ENCODE measurements at places on chromosomes 2 and 18.

- no peak for DNase-seq
These were observed 721.9 kb downstream of the METTL4 start for GRCh38 chr18:1849386-1849785.

DNA sequence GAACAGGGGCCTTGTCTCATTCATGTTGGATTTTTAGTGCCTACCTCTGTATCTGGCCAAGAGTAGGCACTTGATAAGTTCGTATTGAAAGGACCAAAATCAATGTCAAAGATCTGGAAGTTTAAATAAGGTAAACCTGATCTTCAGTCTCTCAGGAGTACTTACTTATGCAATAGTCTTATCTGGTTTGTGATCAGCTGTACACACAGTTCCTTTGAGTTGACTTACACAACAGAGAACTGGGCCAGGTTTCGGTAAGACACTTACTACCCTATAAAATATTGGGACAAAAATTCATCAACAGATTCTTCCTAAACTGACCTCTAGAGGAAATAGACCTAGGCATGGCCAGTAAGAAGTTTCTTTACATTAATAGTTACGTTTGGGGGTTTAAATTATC lies 113.6 kb upstream of the NXPH2 start:
- no peak for DNase-seq

DNA sequence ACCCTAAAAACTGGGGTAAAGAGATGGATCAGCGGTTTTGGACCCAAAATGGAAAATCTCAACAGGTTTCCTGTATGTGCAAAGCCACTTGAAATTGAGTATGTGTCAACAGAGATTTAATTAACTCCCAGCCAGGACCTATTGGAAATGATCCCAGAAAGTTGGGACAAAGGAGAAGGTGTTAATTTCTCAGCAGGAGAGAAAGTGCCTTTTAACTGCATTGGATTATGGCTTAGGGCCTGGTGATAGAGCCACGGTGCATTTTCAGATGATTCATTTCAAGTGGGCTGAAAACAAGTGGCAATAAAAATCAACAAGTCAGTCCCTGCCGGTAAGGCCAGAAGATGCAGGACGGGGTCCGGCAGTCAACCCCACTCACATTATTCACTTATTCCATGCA lies 80.2 kb upstream of the BCL11A start:
- peak; percentile 54 for DNase-seq

DNA sequence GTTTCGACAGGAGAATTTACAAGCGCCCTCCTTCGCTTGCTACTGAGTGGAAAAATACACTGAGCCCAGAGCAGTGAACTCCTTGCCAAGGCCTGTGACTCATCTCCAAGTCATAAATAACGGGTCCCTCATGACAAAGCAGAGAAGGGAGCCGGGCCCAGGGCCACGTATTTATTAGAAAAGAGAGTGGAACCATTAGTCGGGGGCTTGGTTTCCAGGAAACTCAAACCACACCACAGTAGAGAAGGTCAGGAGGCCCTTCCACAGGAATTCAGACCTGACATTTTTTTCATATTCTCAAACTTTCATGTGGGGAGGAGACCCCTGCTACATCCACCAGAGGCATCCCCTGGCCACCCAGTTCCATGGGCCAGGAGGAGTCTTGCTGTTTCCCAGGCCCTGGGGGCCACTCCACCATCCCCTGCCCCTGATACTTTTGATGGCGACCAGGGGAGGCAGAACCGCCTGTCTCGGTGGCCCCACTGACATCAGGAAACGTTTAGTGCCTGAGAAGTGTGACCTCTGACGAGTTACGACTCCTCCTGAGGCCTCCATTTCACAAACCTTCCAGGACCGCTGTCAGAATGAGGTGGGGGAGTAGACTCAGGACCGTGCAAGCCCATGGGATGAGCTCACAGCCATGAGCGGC lies 289.7 kb downstream of the DYSF start:
- DNase-seq = no peak

DNA sequence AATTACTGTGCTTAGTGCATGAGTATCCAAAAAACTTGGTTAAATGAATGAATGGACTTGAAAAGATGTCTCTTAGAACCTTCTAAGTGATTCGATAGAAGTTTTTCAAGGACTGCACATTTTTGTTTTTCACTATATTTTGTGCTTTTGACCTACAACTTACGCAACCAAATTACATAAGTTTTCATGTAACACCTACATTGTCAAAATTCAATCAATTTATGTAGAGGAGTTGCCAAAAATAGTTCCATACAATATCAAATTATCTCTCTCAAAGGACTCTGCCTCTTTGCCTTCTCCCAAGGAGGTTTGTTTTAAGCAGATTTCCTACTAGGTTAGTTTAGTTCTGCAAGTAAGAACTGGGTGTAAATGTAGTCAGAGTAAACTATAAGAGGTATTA lies 10.3 kb downstream of the MARCHF7 start:
- no peak for DNase-seq

DNA sequence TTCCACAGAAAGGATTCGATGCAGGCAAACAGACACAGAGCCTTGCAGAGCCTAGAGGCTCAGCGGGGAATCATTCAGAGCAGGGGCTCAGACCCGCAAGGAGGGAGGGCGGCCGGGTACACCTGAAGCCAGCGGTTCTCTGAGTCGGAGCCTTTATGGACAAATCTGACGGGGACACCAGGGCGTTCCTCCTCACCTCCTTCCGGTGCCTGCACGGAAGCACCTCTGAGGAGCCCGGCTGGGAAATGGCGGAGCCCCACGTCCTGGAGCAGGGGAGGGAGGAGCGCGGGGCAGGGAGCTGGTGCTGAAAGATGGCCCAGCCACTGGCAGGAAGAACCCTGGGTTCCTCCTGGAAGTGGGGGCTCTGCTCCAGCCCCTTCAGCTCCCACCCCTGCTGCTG lies 193.5 kb upstream of the ALKAL2 start:
- DNase-seq = no peak

DNA sequence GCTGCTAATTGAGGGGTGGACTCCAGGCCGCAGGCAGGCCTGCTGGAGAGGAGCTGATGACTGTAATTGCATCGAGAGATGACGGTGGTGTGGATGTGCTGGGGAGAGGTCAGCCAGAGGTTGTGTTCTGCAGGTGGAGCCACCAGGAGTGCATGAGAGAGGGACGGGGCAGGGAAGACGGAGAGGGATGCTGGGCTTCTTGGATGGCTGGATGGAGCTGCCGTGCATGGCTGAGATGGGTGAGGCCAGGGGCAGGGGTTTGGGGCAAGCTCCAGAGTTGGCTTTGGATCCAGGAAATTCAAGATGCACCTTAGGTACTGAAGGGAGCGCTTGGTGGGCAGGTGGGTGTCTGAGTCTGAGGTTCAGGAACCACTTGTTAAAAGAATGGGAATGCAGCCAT lies 77.2 kb downstream of the SH3BP4 start:
- DNase-seq = no peak

DNA sequence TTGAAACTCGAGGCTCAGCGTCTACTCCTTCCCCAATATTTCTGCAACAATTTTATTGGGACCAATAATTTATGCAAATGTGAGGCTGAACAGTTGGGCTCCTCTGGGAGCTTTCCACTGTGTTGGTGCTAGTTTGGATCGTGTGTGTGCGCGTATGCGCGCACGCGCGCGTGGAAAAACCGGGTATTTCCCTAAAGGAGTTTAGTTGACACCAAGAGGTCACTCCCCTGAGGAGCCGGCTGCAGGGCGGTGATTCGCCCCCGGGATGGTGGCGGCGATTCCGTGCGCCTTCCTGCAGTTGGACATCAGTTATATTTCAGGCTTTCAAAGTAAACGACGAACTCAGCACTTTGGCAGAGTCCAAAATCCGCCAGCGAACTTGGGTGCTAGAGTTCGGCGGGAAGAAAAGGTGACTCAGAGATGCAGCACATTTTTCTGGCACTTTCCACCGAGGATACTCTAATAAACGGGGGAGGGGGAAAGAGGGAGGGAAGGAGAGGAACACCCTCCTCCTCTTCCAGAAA lies 186.5 kb upstream of the FANCL start:
- DNase-seq = peak; percentile 71

- no peak for DNase-seq
These were observed 65.7 kb downstream of the KLHL14 start for GRCh38 chr18:32707147-32707546.

- DNase-seq = no peak
These were observed 8.9 kb downstream of the ARHGEF4 start for GRCh38 chr2:130845505-130846085.

DNA sequence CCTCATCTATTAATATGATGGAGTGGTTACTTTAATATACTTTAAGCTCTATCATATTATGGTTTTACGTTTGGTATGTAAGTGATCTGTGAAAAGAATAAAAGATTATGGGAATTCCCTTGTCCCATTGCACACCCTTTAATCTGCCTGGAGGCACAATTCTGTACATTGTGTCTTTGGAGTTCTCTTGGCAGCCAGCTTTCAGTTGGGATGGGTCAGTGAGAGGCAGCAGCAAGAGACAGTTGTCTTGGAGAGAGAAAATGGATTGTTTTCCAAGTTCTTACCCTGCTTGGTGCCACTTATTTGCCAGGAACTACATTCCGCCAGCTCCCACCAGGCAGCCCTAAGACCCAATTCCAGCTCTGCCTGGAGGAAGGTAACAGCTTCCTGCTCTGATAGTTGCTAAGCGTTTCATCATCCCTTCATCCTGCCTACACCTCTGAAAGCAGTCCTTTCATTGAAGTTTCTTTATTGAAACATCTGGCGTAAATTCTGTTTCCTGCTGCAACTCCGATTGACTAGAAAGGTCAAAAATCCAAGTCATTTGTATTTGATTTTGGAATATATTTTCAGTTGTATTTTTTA lies 365.2 kb downstream of the AKAIN1 start:
- no peak for DNase-seq

DNA sequence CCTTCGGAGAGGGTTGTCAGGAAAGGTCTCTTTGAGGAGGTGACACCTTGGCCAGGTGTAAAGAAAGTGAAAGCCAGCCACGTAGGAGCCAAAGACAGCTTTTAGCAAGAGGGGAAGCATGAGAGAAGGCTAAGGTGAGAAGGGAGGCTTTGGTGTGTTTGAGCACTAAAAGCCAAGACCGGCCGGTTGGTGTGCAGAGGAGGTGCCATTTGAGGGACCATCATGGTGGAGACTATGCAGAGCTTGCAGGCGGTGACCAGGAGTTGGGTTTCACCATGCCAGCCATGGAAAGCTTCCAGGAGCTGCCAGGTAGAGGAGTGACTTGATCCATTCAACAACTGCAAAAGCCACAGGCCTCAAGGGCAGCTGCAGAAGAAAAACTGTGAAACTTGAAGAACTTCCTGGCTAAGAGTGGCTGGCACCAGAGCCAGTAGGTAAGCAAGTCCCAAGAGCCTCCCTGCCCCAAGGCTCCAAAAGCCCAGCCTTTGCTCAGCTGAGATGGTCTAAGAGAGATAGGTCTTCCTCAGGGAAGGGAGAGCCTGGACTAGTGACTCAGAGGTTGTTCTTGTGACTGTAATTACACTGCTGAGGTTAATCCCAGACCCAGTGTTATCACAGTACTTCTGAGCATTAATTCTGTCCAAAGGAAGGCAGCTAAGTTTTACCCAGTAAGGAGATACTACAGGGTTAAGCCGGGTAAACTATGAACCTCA lies 319.0 kb downstream of the BCL11A start:
- DNase-seq = no peak

GRCh38 chr2:223306371-223306770 lies 254.4 kb downstream of the KCNE4 start:
- DNase-seq = no peak

DNA sequence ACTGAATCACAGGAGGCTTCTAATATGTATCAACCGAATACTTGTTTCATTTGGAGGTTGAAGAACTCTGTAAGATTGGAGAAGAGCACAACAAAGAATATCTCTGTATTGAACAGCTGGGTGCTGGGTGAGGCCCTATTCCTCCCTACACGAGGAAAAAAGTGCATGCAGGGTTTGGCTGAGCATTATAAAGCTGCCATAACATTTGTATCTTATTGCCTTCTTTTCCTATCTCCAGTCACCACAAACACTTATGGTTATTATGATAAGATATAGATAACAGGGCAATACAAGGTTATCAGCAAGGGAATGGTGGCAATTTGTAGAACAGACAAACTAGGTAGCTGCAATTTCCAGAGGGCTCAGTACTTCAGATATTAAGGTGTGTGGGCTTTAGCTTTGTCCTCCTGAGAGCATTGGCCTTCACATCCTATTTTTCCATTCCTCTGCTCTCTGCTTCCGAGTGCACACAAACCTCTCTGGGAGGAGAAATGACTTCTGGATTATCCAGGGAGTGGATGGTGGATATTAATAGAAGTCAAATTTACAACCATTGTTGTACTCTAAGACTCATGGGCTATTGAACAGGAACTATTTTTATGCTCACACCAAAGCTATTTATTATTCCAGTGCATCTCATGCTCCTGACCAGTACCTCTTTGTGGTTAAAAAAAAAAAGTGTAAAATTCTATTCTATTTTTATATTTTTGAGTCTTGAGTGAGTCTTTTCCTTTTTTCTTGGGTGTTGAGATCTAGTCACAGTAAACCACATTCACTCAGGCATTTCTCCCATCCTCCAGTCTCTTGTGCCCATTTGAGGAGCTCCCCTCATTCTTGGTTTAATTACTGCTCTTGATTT lies 248.4 kb downstream of the ETAA1 start:
- no peak for DNase-seq

DNA sequence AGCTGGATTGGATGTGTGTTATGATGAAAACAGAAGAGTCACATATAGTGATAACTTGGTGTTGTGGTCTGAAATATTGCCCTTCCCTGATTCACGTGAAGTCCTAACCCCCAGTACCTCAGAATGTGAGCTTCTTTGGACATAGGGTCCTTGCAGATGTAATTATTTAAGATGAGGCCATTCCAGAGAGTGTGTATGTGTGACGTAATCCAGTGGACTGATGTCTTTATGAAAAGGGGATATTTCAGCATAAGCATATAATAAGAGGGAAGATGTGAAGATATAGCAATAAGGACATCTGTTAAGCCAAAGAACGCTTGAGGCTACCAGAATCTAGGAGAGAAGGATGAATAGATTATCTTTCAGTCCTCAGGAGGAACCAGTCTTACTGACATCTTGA lies 62.5 kb downstream of the LTBP1 start:
- DNase-seq = no peak

DNA sequence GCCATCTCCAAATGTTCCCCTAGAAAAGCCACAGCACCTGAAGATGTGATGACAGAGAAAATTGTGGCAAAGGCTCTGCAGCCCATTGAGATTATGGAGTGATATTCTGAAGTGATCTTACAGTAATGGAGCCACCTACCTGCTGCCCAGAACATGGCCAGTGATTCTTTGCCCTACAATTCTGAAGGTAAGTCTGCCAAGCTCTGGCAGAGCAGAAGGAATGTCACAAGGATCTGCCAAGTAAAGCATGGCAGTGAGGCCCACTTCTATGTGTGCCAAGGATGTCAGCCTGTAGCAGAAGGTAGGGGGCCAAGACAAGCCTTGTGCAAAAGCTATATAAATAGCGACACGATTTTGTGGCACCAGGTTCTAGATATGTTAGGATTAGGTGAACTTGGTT lies 155.1 kb downstream of the RND3 start:
- peak; percentile 88 for DNase-seq

DNA sequence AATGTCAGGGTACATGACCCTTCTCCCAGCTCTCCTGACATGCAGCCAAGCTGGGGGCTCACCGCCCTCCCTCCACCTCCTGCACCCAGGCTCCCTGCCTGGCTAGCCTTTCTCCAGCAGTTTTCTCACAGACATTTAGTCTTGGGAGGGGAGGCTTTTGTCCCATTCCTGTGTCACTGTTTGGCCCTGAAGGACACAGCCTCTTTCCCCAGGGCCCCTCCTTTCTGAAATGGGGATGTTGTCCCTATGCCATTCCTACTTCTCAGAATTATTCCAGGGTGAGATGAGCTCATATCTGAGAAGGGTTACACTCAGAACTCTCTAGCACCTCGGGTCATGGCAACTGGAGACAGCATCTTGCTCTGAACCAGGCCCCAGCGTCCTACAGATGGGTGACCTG lies 47.3 kb upstream of the MRPL33 start:
- DNase-seq = no peak
